ENCODE measurements at places on chromosomes 3 and 15.
A peak's percentile ranks its signal among the peaks of the same experiment; 100 is the strongest.

- no peak for DNase-seq
Observed at GRCh38 chr3:38345879-38346586, 552 bp upstream of the XYLB start.

GRCh38 chr15:93900476-93901400 is 330.6 kb upstream of the MCTP2 start:
- no peak for DNase-seq

DNA sequence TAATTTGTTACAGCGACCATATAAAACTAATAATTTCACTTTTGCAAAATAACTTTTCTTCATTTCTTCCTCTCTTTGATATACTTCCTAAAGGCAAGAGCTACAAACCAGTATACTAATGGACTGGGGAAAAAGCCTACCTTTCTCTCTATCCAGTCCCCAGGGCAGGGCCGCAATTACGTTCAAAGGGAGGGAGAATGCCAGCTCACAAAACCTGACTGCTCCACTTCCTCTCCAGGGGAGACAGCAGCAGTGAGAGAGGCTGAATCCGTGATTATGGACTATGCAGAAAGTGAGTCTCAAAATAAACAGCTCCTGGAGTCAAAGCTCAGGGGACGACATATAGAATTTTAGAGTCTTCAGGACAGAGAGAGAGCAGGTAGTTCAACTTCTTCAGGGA is 126.9 kb upstream of the HES1 start:
- DNase-seq, result no peak

GRCh38 chr3:87437765-87438164 is 161.4 kb upstream of the POU1F1 start:
- DNase-seq, result no peak

DNA sequence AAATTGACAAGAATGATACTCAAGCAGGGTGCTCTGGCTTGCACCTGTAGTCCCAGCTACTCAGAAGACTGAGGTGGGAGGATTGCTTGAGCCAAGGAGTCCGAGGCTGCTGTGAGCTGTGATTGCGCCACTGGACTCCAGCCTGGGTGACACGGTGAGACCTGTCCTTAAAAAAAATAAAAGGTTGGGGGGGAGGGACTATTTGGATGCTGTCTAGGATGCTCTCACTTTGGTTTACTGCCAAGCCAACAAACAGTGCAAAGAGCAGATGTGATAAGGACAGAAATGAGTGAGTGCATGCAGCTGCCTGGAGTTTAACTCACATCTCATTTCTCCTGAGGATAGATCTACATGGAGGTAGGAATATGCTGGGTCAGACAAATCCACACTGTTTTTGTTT is 130.0 kb downstream of the FRMD4B start:
- DNase-seq, result peak; percentile 18

- peak; percentile 44 for DNase-seq
Observed at GRCh38 chr3:46208167-46208704, at the start of gene CCR1. Gene CCR1 (minus strand): TSS chr3:46208313. CDS start chr3:46204313, 4,000 bp downstream.

DNA sequence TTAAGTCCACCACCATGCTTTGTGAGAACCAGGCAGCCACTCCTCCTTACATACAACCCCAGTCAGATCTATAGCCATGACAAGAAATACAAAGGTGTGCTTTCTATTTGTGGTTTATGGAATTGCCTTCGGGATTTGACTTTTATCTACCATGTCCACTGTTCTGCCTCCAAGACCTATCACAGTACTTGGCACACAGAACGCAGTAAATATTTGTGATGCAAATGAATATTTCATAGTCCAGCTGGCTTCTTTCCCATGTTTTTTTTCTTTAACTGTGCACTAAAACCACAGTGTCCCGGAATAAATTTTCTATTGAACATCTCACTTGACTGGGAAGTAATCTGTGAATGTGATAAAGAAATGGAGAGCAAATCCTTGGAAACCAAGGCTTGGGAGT is 314.7 kb downstream of the RORA start:
- no peak for DNase-seq

- DNase-seq, result no peak
Observed at GRCh38 chr3:140768941-140769340, 91.1 kb downstream of the TRIM42 start.

DNA sequence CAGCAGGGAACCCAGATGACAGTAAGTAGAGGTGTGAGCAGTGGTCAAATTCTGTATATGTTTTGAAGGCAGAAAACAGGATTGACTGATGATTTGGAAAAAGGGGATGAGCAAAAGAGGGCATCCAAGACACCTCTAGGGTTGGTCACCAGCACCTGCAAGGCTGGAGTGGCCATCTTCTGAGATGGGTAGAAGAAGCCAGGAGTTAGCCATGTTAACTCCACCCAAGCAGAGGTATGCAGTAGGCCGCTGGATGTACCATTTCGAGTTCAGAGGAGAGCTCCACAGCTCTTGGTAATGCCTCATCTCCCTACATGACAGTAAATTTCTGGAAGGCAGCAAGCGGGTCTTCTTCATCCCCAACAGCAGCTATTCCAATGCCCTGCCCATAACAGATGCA is 7.0 kb downstream of the RFTN1 start:
- DNase-seq, result no peak
